ENCODE measurements at places on chromosomes 7 and 10.

DNA sequence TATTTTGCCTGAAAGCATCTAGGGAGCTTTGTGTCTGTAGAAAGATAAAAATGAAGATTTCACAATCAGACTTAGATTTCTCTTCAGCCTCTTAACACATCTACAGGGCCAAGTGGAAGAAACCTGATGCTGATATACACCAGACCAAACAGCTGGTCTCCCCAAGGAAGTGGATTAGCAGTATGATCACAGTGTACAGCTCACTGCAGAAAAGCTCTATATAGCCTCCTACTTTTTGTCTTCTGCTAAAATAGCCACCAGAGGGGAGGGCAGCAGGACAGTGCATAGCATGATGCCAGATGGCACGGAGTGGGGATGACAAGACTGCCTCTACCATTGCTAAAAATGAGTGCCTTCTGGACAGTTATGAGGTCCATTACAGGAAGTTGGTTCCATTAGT lies 16.0 kb downstream of the FAM13C start:
- DNase-seq, result no peak

DNA sequence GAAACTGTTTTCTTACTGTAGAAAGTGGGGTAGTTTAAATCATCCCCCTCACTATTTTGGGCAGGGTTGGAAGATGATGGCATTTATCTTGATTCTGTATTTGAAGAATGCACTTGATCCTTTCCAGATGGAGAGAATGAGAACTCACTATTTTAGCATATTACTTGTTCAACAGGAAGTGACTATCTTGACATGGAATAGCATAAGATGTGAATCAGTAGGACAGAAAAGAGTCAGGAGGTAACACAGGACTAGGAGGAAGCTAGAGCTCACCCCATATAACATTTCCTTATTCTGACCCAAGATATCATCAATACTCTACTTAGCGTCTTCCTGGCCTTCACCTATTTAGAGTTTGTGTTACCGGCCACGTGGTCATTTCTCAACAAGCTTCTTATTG lies 400.2 kb downstream of the PHTF2 start:
- DNase-seq, result peak; percentile 47

GRCh38 chr7:73822319-73823173 lies 8.2 kb upstream of the CLDN4 start:
- DNase-seq, result peak; percentile 100

DNA sequence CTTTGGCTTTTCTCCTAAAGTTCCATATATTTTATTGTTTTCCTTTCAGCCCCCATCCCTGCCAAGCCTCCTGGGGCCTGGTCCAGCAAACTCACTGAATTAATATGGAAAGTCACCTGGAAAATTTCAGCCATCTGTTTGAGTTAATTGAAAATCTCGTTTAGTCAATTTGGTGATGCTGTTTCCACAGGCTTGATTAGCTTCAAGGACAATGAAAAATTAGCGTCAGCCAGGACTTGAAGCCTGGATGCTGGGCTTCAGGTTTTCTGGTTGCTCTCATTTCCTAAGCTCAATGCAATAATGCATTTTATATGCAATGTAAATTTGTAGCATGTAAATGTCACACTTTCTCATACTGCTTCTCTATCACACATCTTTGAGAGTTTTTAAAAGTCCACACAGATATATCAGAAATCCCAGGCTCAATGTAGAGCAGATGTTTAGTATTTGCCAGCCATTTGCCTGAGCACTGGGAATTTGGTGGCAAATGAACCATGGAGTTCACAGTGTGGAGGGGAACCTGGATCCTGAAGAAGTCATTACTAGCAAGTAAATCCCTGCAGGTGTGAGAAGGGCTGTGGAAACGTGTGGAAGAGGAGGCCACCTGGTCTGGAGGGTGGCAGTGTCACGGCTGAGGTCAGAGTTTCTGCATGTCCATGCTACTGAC lies 228.5 kb downstream of the PAXIP1 start:
- no peak for DNase-seq

- DNase-seq, result no peak
Measured at GRCh38 chr10:88541116-88541626, 41.9 kb downstream of the RNLS start.

DNA sequence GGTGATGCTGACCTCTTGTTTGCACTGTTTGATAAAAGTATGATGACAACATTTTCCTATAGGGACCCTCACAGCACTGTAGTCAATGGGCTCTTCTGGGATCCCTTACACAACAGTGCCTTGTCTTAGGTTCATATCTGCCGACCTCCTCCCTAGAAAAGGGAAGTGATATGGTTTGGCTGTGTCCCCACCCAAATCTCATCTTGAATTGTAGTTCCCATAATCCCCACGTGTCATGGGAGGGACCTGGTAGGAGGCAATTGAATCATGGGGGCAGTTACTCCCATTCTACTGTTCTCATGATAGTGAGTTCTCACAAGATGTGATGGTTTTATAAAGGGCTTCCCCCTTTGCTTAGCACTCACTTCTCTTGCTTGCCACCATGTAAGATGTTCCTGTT lies 23.1 kb downstream of the ZC3HAV1 start:
- DNase-seq, result no peak

DNA sequence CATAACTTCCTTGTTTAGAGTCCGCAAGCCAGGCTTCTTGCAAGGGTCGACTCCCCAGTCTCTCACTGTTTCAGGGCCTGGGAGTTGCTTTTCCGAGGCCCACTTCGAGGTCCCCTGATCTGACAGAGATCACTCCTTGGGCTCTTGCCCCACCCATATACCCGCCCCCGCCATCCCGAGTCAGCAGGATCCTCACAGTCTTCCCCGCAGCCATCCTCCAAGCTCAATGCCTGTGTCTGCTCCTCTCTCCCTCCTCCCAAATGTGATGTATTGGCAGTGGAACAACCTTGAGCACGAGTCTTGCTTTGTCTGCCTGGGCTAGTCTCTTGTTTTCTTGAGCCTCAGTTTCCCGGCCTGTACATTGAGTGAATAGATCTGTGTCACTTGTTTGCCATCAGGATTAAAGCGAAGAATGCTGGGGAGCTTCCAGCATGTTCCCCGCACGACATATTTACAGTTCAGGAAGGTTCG lies 2.4 kb upstream of the HMX2 start:
- DNase-seq, result no peak

DNA sequence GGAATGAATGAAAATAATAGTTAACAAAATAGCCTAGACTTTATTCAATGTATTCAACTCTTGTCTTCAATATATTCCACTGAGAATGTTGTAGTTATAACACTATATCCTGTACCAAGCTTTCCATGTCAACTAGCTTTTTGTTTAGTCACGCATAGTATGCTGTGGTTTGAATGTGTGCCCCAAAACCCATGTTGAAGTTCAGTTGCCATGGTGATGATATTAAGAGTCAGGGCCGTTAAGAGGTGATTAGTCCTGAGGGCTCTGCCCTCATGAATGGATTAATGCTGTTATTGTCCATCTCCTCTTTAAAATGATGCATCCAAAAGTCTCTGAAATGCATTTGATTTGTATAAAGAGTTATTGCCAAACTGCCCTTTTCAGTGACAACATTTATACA lies 887.6 kb downstream of the NRG3 start:
- no peak for DNase-seq

- DNase-seq, result no peak
Measured at GRCh38 chr7:70285854-70286253, 687.6 kb downstream of the AUTS2 start.

- no peak for DNase-seq
Measured at GRCh38 chr10:98134117-98134430, 383 bp upstream of the R3HCC1L start.

DNA sequence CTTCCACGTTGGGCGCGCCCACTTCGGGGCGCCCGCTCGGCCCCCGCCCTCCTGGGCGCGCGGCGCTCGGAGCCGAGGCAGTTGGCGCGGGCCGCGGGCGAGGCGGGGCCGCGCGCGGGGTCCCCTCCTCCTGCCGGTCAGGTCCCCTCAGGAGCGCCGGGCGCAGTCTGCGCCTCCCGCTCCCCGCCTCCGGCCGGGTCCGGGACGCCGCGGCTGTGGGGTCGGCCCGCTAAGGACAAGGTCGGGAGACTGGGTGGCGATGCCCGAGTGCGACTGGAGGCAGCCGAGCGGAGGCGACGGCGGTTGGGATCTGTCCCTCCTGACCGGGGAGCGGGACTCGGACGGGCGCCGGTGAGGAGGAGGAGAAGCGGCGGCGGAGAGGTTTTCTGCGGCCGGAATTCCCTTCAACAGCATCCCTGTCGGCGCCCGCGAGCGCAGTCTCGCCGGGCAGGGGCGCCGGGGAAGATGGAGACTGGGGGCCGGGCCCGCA lies at the start of gene ATRNL1:
ATRNL1 (plus strand) TSS at position 80 of the 490 bp plus-strand sequence; CDS start at position 466, 386 bp downstream.
- peak; percentile 42 for DNase-seq

DNA sequence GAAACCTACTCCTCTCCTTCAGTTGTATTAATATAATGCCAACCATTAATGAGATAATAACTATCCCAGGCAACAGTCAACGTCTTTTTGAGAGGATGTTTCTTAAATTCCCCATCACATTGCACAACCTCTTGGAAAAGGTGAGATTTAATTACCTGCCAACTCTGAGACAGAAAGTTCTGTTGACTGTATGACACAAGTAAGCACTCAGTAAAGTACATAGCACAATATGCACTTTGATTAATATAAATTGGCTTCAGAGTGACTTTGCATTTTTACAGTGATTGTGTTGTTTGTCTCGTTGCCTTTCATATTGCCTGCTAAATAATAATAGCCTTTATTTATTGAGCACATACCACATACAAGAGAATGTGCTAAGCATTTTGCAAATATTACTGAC lies 46.7 kb downstream of the CAV1 start:
- DNase-seq, result no peak

- DNase-seq, result peak; percentile 76
Measured at GRCh38 chr7:121107923-121108498, 119.5 kb downstream of the CPED1 start.

DNA sequence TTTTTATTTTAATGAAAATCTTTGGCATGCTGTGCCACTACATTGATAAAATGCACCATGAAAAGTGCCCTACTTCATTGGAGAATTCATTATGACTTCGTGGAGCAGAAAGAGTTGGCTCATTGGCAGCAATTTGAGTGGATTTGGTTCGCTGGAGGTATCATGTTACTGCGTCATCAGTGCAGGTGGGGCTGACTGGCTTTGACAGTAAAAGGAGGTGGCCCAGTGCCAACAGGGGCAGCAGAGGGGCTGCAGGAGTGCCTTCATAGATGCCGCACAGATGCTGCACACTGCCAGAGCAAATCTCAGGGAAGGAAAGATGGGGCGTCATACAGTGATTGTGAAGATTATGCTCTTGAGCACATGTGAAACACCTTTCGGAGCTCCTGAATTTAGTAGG lies 22.2 kb downstream of the FZD1 start:
- DNase-seq, result no peak

DNA sequence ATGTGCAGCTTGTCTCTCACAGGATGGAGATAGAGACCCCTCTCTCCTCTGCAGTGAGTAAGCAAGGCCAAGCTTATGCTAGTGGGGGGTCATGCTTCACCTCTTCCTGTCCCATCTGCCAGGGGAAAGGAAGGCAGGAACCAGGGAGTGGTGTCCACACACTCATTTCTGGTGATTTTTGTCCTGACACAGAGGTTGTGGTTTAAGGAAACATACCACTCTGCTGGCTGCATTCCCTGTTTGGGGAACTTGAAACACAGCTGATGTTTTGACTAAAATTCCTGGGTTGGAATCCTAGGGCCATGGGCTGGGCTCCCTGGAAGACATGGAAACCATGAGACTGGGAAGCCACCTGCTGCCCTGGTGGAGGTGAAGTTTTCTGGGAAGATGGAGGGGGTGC lies 21.4 kb downstream of the C10orf120 start:
- no peak for DNase-seq

DNA sequence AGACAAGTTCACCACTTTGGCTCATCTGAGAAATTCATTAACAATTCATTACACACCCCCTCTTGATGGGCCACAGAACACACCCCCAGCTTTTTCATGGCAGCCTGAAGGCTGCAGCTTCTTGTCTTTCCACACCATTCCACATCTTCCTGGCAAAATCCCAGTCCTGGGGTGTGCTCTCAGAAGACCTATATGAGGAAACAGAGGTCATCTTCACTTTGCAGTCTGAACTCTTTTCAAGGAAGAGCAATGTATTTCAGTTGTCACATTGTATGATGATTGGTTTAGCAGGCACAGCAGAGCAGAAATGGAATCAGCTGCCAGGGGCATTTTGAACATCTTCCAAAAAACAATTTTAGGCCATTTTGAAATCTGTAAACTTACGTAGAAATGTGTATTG lies 7.8 kb upstream of the LRRC27 start:
- DNase-seq, result no peak

DNA sequence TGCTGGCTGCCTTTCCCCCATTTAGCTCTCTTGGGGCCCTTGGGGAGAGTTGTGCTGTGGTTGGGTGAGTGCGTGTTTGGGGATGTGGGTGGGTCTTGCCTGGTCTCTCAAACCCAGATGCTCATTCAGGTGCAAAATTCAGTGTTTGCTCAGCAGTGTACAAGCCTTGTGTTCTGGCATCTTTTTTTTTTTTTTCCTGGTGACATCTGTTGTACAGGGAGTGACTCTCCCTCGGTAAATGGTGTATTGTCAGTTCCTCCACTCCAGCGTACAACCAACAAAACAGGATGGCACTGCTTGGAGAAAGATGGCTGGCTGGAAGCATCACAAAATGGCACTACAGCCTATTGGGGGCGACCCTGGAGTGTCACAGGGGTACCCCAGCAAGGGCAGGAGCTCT lies 75.5 kb downstream of the LRMDA start:
- no peak for DNase-seq

GRCh38 chr10:75073442-75073841 lies 38.0 kb upstream of the SAMD8 start:
- no peak for DNase-seq

DNA sequence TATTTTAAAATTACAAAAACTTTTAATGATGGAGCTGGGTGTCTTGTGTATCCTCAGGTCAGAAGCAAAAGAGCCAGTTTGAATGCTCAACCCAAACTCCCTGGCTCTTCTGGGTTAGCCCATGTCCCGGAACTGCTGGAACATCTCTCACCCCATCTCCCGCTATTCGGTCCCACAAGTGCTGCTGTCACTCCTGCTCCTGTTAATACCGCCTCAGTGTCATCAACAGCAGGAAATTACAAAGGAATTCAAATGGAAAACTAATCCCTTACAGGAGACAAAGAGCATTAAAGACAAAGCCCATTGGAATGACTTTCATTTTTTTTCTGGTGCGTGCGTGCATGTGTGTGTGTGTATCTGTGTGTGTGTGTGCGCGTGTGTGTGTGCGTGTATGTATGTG lies 112.0 kb upstream of the C7orf33 start:
- DNase-seq, result no peak

GRCh38 chr7:139494835-139495579 lies 11.5 kb upstream of the KLRG2 start:
- no peak for DNase-seq

DNA sequence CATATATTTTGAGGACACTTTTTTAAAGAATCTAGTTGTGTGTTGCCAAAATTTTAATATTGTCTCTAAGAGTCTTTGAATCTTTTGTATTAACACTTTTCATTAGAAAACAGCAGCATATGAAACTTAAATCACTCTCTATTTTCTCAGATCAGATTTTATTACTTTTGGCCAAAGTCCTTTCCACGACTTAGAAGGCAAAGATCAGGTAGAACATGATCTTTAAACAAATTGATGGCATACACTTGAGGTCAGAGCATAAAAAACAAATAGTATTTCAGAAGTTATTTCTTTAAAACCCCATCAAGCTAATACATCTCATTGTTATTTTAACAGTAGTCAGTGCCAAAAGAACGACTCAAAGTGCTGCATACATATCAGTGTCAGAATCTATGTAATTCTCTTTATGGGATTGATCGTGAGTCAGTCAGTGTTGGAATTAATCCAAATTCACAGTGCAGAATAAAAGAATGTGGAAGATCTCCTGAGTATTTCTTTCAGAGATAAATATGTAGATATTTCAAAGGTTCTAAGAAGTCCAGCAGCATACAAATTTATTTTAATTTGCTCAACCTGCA lies 9.6 kb upstream of the AGMO start:
- no peak for DNase-seq
